CD4-positive, alpha-beta T cell (primary cell): ENCODE measurements at places on chromosomes 7 and 10.

GRCh38 chr7:67602246-67602887, 605.7 kb downstream of the TYW1 start:
- DNase-seq: no peak

DNA sequence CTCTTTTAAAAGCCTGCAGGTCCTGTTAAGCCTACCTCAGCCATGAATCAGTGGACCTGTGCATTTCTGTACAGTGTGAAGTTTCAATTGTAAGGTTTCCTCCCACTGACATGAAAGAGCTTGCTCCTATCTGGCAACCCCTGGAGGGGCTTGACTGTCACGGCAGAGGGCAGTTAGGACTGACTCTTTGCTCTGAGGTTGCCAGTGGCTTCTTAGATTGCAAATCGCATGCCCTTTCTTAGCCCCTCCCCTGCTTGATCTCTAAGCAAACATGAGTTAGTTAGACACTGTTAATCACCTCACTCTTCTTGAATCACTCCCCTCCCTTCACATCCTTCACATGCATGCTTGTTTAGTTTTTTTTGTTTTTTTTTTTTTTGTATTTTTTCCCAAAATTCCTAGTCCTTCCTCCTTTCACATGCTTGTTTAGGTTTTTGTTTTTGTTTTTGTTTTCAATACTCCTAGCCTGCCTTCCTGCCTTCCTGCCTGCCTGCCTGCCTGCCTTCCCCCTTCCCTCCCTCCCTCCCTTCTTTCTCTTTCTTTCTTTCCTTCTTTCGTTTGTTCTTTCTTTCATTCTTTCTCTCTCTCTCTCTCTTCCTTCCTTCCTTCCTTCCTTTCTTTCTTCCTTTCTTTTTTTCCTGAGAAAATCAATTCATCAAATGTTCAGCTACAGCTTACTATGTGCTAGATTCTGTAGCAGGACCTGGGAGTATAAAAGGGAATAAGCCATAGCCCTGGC, 6.0 kb upstream of the HIPK2 start:
- DNase-seq: no peak

- no peak for DNase-seq
Observed at GRCh38 chr7:133761443-133761842, 365.7 kb upstream of the LRGUK start.

DNA sequence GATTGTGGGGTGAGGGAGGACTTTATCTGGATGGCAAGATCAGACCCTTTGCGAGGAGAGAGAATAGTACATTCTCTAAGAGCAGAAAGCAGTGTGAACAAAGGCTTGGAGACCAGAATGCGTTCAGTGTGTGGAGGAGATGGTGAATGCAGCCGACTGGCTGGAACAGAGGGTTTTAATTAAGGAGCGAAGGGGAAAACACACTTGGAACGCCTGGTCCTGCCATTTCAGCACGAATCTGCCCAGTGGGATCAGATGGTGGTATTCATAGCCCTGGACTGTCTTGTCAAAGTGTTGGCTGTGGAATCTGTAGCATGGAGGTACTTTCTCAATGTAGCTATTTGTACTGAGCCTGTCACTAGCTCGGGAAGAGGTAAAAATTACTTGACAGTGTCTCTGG, 260.9 kb downstream of the SLC25A13 start:
- no peak for DNase-seq

DNA sequence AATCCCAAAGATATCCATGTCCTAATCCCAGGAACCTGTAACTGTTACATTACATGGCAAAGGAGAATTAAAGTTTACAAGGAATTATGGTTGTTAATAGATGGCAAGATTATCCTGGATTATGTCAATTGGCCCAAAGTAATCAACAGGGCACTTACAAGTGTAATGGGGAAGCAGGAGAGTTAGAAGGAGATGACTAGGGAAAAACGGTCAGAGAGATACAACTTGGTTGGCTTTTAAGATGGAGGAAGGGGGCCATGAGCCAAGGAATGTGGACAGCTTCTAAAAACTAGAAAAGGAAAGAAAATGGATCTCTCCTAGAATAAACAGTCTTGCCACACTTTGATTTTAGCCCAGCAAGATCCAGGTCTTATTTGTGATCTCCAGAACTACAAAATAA, 3.3 kb downstream of the JMJD1C start:
- DNase-seq: no peak

GRCh38 chr7:123939784-123940183, 14.7 kb downstream of the SPAM1 start:
- DNase-seq: no peak

GRCh38 chr7:25923741-25924460, 228.1 kb upstream of the NFE2L3 start:
- no peak for DNase-seq

- DNase-seq: no peak
Observed at GRCh38 chr10:117259279-117259678, 18.4 kb downstream of the SLC18A2 start.

DNA sequence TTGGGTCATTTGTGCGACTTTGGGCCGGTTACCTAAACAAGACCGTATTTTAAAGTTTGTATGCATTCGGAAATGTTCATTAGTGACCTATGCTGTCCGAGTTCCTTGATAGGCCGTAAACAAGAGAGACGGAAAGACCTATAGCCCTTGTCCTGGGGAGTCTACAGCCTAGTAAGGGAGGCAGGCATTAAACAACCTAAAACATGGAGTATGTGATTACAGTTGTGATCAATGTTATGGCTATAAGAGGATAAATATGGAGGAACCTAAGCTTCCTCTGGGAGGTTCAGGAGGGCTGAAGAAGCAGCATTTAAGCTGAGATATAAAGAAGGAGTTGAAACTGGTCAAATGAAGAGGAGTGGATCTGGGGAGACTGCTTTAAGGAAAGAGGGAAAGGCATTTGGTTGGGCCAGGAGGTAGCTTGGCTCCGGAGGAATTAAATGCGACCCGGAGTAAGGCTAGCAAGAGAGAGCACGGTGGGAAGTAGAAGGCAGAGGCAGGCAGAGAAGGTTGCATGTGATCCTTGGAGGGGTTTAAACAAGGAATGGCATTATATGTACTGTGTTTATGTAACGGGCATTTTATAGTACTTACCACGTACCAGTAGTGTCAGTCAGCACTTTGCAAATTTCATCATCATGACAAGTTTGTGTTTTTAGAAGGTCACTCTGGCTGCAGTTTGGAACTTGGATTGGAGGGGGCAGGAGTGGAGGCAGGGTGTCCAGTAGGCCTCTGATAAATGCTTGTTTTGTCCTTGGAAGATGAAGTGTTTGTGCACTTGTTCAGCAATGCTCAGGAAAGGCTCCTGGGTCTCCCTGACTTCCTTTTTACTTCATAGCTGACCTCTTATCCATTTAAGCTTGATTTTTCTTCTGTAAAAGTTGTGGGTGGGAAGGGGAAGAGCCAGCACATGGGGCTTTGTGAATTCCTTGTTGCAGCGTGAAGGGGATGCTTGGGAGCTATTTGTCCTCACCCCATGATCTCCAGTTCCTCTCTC, 1.0 kb upstream of the AVPI1 start:
- DNase-seq: no peak

DNA sequence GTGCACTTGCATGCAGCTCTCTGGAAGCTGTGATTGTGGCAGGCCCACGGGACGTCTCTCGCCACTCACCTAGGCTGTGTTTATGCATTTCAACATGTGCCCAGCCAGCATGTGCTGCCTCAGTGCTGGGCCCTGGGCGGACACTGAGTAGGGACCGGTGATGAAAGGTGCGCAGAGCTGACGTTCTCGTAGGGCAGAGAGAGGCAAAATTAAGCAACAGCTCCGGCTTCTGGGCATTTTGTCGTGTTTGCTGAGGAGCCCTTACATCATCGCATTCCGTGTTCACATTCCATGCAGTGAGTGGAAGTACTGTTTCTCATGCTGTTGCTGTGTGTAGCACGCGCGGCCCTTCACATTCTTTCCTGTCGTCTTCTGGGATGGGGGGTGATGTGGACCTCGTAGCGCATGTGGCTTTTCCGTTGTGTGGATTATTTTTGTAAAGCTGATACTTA, 50.5 kb downstream of the PRF1 start:
- DNase-seq: no peak

- no peak for DNase-seq
Observed at GRCh38 chr10:12063483-12063818, 5.3 kb upstream of the DHTKD1 start.

GRCh38 chr10:123149568-123150270, 1.8 kb downstream of the HMX2 start:
- DNase-seq: peak; percentile 42

GRCh38 chr10:126905776-126906703, 812 bp downstream of the DOCK1 start:
- DNase-seq: no peak

DNA sequence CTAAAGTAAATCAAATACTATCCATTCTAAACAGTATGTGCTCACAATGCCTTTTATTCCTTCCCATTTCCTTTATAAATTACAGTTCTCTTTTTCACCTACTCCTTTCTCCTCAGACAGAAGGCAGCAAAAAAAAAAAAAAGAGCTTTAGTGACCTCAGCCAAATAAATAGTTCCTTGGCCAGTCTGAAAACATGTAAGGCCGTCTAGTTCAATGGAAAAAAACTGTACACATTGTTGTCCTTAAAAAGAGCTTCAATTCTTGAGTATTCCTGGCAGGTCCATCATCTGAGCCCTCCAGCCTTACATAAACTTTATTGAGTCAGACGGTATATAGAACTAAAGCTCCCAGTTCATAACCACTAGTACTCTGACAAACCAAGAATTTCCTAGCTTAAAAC, 185.4 kb downstream of the CACNA2D1 start:
- no peak for DNase-seq

- no peak for DNase-seq
Observed at GRCh38 chr10:12484002-12484918, 134.9 kb downstream of the CAMK1D start.

DNA sequence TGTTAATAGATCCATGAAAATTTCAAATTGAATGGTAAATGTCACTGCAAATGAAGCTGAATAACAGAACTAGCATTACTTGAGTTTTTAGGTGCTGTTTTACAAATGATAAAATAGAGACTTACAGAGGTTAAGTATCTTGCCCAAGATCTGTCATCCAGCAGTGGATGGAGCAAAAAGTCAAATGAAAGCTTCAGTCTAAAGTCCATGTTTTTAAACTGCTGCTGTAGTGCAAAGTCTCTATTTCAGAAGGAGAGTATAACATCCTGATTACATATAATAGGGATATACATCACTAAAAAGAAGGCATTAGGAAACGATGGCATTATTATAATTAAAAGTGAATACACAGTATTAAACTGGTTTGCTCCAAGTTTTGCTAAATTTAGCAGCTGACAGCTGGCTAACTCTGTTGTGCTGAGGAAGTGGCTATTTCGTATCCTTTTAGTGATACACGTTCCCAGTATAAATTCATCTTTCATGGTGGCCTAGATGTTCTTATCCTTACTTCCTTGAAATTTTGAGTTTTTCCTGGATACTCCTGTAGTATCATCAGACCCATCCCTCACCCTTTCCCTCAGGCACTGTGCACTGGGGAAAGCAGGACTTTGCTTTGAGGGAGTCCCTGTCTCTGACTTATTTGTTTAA, 603.2 kb downstream of the MAGI2 start:
- no peak for DNase-seq

GRCh38 chr10:112918771-112919170, 31.3 kb upstream of the TCF7L2 start:
- DNase-seq: no peak

GRCh38 chr7:38905056-38905759, 3.8 kb downstream of the VPS41 start:
- no peak for DNase-seq

GRCh38 chr7:3218411-3219225, 82.4 kb upstream of the SDK1 start:
- DNase-seq: no peak

GRCh38 chr10:62843600-62843999, 27.4 kb upstream of the EGR2 start:
- no peak for DNase-seq

DNA sequence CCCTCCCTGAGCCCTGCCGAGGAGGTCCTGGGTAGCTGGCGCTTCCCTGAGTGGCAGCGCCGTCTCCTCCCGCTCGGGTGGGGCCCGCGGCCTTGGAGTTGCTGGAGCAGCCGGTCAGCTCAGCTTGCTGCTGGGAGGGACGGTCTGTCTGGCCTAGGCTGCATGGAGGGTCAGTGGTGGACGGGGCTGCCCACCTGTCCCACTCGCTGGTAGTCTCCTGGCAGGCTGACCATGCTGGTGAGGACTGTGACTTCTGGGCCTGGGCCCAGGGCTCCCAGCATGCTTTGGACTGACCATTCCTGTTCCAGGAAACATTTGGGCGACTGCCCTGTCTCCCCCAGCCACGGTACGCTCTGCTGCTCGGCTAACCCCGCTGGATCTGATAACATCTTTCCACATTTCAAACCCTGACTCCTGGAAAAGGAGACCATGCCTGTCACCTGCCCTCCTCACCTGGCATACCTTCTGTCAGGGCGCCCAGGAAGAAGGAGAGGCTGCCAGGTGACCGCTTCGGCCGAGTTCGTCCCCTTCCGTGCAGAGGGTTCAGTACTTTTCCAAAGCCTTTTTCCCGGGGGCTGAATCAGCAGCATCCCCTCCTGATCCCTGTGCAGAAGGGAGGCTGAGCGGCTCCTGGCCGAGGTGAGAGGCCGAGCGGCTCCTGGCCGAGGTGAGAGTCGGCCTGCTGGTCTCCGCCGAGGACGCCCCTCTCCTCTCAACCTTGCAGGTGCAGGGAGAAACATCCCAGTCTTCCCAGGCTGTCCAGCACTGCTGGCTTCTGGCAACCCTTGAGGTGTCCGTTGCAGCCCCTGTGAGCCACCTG, 43.4 kb downstream of the FAM20C start:
- DNase-seq: no peak

DNA sequence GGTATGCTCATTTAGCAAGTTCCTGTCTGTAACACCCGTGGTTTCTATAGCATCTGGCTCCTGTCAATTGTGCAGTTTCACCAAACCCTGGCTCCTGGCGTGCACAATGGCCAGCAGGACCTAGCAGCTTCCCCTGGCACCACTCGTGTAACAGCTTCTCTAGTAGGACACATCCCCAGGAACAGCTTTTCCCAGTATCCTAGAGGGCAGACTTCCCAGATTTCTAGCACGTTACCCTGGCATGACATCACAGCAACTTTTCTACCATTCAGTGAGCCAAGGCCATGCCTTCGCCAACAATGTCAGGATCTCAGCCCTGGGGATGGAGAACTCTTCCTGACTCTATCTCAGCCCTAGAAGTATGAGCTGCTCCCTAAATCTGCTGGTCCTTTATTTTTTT, 6.5 kb downstream of the YME1L1 start:
- DNase-seq: no peak

- DNase-seq: no peak
Observed at GRCh38 chr7:27197137-27198042, 2.5 kb downstream of the HOXA13 start.
